Stimulated activated CD8-positive, alpha-beta memory T cell treated with anti-CD3 and anti-CD28 coated beads, Interleukin-15, amount 100 ng/mL, for 48 hours (primary cell): ENCODE measurements at places on chromosomes 5 and 9.

DNA sequence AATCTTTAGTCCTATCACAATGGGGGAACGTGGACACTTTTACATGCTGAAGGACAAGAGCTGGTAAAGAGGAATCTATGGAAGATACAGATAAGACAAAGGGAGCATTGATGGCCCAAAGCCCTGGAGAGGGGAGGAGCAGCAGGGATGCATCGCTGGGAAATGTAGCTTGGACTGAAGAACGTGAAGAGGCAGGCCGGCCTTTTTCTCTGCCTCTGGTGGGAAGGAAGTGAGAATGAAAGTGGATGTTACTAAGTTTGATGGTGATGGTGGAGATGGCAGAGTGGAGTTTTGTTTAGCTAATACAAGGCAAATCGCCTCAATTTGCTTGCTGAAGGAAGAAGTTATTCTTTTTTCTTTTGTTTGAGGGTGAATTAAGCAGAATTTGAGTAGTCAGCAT is 124.6 kb upstream of the TAF11L2 start:
- DNase-seq: no peak

- DNase-seq: no peak
Measured at GRCh38 chr5:159777049-159777660, 139.1 kb upstream of the ADRA1B start.

GRCh38 chr5:152838241-152838786 is 433.2 kb upstream of the NMUR2 start:
- no peak for DNase-seq

GRCh38 chr9:80964914-80965313 is 724.4 kb downstream of the TLE1 start:
- DNase-seq: no peak

- no peak for DNase-seq
Measured at GRCh38 chr5:39811381-39811780, 386.6 kb upstream of the DAB2 start.
